ENCODE measurements at places on chromosomes 6 and 20.

DNA sequence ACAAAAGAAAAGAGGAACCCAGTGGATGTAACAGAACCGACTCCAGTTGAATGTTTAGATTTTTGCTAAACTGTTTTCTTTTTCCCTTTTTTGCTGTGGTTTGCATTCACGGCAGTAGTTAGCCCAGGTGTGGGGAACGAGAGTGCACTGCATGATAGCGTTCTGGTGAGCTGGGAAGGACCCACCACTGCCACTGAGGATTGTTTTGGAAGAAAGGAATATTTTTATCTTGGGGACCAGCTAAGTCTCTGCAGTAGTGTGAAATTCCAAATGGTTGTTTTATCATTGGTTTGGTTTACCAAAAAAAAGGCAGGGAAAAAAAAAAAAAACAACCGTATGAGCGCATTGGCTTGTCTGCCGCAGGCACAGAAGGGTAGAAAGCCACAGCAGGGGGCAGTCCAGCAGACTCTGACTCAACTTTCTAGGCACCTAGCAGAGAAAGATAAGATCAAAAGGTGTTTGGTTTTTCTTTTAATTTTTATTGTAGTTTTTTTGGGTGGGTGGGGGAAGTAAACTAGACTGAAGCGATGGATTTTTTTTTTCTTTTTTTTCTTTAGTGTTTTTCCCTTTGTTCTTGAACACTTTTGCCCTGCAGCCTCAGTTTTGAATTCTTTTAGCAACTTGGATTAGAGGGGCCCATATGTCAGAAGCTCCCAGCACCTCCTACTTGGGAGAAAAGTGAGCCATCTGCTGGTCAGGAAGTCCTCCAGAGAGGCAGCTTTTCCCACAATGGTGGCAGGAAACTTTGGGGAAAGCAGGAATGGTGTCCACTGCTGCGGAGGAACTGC, 13.5 kb upstream of the RAB5IF start:
- no peak for DNase-seq

GRCh38 chr20:44594730-44595129, 12.4 kb downstream of the PKIG start:
- DNase-seq = no peak

GRCh38 chr6:49692534-49692933, 20.8 kb downstream of the CRISP2 start:
- DNase-seq = no peak

DNA sequence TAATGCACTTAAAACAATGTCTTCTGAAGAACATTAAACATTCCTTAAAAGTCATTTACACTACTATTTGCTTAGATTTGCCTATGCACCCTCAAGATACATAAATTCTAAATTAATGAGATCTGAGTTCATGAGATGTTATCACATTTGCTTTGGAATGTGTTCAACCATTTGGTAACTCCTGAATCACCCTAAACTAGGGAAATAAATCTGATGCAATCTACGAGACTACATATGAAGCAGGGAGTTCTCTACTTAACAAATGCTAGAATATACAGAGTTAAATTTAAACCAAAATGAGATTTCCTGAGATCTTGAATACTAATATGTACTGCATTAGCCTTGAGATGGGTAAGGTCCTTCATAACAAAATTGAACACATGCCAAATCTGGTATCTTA, 170.1 kb downstream of the CLIC5 start:
- DNase-seq = no peak

- no peak for DNase-seq
These were observed 274.1 kb upstream of the CITED2 start for GRCh38 chr6:139648430-139649000.

GRCh38 chr6:110307368-110307767, 50.8 kb downstream of the METTL24 start:
- no peak for DNase-seq

GRCh38 chr6:48111143-48111506, at the start of gene PTCHD4:
Gene PTCHD4, minus strand, starts transcription at chr6:48111197. Its CDS starts 42,240 bp downstream, at chr6:48068957.
- DNase-seq = no peak

DNA sequence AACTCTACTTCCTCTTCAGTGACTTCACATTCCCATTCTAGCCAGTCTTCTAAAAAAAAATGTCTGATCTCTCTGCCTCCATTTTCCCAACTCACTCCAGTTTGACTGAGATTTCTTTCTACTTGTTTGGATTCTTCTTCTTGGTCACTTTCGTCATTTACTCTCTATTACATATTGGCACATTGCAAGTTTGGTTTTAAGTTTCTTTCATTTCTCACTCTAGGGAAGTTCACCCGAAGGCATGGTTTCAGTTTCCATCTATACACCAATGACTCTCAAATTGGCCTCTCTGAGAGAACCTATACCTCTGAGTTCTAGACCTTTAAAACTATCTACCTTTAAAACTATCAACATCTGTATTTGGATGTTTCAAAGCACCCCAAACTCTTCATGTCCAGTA, 51.3 kb downstream of the CD109 start:
- no peak for DNase-seq

DNA sequence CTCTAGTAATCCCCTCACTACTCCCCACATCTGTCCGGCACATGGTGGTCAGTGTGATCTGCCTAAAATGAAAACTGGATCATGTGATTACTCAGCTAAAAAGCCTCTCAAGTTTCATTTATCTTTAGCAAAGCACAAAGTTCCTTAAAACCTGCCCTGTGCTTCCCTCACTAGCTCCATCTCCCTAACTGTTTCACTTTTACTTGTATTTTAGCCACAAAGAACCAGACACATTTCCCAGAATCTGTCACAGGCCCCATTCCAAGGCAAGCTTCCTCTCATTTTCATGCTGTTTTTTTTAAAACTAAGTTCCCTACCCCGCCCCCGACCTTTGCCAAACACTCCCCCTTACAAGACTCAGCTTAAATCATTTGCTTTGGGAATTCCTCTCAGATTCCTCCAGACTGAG, 8.9 kb upstream of the IGF2R start:
- no peak for DNase-seq

GRCh38 chr6:119610265-119610664, 260.7 kb upstream of the MAN1A1 start:
- DNase-seq = no peak

DNA sequence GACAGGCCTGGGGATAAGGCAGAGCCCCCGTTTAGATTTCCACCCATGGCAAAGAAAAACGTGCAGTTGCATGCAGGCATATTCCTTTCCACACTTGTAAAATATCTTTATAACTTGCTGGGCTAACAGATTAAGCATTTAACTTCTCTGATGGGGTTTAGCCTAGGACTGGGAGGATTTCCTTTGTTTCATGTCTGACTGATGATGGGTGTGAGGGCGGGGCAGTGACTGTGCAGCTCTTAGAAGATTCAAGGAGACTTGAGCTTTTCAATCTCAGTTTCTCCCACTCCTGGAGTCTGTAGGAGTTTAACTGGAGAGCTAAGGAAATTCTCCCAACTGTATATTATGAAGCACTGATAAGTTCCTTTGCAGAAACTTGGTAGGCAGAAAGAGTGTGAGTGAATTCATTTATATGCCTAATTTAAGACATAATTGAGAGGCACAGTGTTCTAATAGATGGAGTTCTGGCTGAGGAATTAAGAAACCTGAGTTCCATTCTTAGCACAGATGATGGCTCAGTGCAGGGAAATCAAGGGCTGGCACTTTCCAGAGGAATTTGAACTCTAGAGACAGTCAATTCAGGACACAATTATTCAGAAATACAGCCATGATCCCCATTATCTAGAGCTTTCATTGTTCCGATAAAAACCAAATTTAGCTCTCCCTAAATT, 214.6 kb upstream of the CNR1 start:
- no peak for DNase-seq

DNA sequence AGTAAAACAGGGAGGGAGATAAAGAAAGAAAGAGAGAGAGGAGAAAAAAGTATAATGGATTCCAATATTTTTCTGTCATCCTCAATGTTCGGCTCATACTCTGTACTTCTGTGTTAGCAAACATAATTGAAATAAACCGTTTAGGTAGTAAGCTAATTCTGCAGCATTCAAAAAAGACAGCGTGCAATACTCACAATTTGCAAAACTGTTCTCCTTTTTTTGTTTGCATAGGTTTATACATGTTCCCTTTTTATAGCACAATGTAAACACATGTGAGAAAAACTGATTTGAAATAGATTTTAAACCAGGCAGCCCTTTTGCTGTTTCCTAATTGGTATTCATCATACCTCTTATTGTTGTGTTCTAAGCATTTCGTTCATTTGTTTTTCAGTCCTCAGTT, 188.9 kb downstream of the PLCB1 start:
- no peak for DNase-seq
